Posterior vena cava (tissue), 2 donors: ENCODE measurements at places on chromosomes 2 and 18. TPM values are rescaled to one million over a fixed set of nuclear protein-coding genes. Genes with fewer than 3 reads are reported as not detected.

Gene ANKRD29
- 24.2 TPM for total RNA-seq

Gene LAMA1
- total RNA-seq, result 1.8 TPM

Gene IL1F10
- not detected for total RNA-seq

Gene RAB6D
- total RNA-seq, result 0.19 TPM

- no peak for DNase-seq
Observed at GRCh38 chr2:202743613-202744012, 108.8 kb downstream of the FAM117B start.

DNA sequence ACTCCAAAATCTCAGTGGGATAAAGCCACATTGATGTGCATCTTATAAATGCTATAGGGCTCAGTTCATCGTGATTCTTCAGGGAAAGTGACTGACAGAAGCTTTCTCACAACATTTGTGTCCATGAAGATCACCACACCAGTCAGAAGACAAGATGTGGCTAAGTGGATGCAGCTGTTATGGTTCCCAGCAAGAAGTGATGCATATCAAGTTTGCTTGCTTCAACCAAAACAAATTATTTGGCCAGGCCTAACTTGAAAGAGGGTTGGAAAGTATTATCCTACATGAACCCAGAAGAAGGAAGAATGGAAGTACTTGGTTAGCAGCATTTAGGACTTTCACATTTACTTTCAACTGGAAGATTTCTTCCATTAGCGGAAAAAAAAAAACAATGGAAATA lies 210.0 kb upstream of the ACVR2A start:
- DNase-seq, result no peak

- DNase-seq, result no peak
Observed at GRCh38 chr2:96967436-96967835, 18.9 kb downstream of the FAM178B start.
